Posterior vena cava (tissue), 2 donors: ENCODE measurements at places on chromosomes 3 and 15. TPM values are rescaled to one million over a fixed set of nuclear protein-coding genes. Genes with fewer than 3 reads are reported as not detected.

GRCh38 chr3:165192610-165193192 lies 3.5 kb downstream of the SLITRK3 start:
- no peak for DNase-seq

The LMAN1L gene
- total RNA-seq = not detected

The USP50 gene
- total RNA-seq = 1.1 TPM

The GPR27 gene
- total RNA-seq = 6.5 TPM

DNA sequence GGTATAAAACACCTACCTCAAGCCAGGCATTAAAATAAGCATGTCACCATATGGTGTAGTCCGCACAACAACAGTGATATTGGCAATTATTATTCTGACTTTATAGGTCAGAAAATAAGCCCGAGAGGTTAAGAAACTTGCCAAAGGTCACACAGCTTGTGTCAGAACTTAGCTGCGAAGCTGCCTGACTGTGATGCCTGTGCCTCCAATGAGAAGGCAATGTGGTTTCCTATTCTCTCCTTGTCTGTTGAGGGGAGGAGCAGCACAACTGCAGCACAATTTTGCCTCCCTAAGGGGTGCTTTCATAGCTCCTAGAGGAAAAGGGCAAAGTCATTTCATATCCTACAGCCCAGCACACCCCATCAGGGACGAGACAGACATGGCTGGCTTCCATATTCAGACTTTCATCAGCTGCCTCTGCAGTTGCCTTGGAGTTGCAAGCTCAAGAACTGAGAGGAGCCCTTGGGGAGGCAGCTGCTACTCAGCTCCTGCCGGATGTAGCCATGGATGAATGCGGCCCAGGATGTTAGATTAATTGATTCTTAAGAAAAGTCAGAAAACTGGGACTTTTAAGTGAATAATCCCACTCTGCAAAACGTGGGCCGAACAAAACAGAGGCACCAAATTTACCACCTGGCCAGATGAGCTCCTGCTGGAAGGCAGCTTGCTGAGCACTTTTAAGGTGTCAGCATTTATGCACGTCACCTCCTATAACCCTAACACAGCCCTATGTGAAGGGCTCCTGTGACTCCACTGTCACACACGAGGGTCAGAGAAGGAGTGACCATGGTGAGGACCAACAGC lies 38.5 kb downstream of the MYO5C start:
- DNase-seq = no peak

DNA sequence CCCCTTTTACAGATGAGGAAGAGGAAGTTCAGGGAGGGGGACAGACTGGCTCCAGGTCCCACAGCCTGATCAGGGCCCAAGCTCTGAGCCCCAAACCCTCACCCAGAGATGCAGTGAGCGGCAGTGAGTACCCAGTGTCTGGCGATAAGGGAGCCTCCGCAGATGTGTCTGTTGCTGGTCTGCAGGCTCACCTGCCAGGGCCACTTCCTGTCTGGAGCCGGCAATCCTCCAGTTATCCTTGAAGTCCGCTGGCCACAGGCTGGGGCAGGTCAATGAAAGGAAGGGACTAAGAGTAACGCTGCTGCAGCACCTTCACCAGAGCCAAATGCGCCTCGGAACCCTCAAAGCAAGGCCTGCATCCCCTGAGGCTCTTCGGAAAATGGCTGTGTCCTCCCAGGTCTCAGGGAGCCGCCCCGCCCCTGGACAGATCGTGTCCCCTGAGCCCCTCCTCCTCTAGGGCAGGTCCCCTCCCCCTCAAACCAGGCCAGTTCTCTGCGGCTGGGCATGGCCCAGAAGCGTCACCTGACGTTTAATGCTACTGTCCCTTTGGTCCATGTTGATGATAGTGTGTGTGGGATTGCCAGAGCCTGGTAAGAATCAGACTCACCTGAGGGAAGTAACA lies 51.5 kb downstream of the MYL3 start:
- no peak for DNase-seq

GRCh38 chr3:64880916-64881315 lies 193.1 kb upstream of the ADAMTS9 start:
- no peak for DNase-seq
